ENCODE measurements at places on chromosomes 5 and 9.

- DNase-seq: no peak
Observed at GRCh38 chr9:112348257-112349007, 15.0 kb upstream of the PTBP3 start.

GRCh38 chr9:98687911-98688310 lies 20.8 kb downstream of the GABBR2 start:
- DNase-seq: no peak

- DNase-seq: no peak
Observed at GRCh38 chr9:91502913-91503672, 79.5 kb upstream of the NFIL3 start.

- DNase-seq: no peak
Observed at GRCh38 chr5:174910245-174910737, 185.9 kb downstream of the MSX2 start.

GRCh38 chr5:179974246-179974945 lies 66.7 kb upstream of the TBC1D9B start:
- DNase-seq: no peak

- DNase-seq: no peak
Observed at GRCh38 chr5:116296335-116297072, 211.7 kb downstream of the COMMD10 start.

- no peak for DNase-seq
Observed at GRCh38 chr9:137301081-137301947, 757 bp downstream of the NRARP start.

GRCh38 chr5:150400316-150401075 lies 12.2 kb downstream of the CD74 start:
- no peak for DNase-seq
